ENCODE measurements at places on chromosomes 7 and 10.

- no peak for DNase-seq
Observed at GRCh38 chr7:123656544-123657303, 1.1 kb downstream of the LMOD2 start.

DNA sequence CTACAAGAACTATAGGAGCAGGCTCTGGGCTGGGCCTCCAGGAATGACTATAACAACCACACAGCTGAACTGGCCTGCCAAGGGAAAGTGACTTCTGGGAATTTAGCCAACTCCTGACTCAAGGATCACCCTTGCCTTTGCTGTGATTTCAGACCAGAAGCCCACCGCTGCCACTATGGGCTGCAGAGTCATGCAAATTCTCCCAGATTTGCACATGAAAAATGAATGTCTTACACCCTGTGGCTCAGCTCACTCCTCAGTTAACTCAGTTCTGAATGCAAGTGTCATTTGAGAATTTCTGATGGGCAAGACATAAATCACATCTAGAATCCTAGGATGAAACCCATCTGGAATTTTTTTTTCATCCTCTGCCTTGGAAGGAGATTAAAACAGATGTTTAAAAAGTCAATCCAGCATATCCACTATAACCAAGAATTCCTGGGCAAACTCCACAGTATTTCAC, 186.5 kb upstream of the BET1 start:
- no peak for DNase-seq

DNA sequence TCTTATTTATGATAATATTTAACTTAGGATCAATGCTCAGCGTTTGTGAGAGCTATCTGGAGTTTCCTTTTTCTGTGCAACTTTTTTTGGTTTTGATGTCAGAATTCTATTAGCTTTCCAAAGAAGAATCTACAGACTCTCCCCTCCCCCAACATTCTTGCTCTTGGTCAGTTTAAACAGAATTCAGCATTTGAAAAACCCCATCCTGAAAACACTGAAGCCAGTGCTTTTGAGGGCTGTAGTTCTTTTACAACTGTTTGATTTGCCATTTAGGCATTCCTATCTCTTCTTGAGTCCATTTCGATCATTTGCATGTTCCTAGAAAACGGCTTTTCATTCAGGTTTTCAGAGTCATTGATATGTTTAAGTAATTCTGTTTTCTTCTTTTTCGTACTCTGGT, 15.6 kb upstream of the CXCL12 start:
- no peak for DNase-seq

DNA sequence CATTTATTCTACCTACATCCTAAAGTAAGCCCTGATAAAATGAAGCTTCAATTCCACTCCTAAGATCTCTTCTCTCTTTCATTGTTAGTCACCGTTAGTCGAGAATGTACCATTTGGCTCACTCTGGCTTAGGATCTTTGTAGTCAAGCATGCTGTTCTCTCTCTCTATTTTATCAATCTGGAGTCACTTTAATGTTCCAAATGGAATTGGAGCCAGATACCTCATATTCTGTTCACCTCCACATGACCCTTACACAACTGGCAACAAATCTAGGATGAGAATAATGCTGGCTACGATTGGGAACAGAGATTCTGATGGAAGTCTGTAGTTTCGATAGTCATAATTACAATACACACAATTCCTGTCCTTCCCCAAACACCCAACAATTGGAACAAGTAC, 213.7 kb downstream of the TWIST1 start:
- DNase-seq, result no peak

- no peak for DNase-seq
Observed at GRCh38 chr7:2048531-2048930, 184.2 kb downstream of the MAD1L1 start.

GRCh38 chr10:30182191-30183054, 123.0 kb upstream of the JCAD start:
- no peak for DNase-seq

- no peak for DNase-seq
Observed at GRCh38 chr10:43238462-43238861, 28.4 kb downstream of the RASGEF1A start.

DNA sequence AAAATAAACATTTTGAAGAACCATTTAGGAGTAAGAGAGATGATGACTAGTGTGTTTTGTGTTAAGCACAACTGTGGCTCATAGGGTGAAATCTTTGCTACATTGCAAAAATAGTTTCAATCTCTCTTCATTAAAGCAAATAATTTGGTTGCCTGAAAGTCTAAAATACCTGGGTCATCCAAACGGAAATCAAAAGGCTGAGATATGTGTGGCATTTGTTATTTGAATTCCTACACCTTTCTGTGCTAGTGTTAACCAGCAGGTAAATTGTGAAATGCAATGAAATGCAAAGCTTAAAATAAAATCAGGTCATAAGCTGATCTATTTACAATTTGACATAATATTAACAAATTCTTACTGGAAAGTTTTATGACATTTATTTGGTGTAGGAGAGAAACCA, 40.9 kb upstream of the SEMA3E start:
- no peak for DNase-seq

- DNase-seq, result no peak
Observed at GRCh38 chr7:132872034-132872433, 209.9 kb downstream of the CHCHD3 start.

- DNase-seq, result no peak
Observed at GRCh38 chr10:58826694-58827093, 314.0 kb downstream of the BICC1 start.

- DNase-seq, result no peak
Observed at GRCh38 chr7:8141070-8141469, 120.9 kb downstream of the ICA1 start.

DNA sequence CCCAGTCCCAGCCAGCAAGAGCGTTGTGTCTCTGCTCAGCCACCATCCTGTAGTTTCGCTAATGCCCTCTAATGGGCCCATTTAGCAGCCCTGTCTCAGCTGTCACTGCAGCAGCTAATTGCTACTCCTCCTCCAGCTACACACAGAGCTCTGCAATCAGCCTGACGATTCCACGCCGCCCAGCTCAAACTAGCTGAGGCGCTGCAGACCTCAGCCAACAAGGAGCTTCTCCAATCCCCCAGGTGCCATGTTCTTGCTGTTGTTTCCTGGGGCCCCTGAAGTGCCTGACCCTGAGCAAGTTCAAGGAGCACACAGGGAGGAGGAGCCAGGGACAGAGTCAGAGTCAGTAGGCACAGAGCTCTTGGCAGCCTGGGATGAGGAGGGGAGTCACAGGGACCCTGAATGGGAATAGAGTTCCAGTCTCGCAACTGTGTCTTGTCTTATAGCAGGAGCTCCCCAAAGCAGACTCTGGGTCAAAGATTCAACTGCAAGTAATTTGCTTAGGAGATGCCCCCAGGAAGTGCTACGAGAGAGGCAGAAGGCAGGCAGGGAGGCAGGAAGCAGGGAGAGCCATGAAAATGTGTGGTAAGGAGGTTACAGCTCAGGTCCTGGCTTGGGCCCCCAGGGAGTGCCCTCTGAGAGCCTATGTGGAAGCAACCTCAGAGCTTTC, 135.8 kb upstream of the UNC5B start:
- no peak for DNase-seq

DNA sequence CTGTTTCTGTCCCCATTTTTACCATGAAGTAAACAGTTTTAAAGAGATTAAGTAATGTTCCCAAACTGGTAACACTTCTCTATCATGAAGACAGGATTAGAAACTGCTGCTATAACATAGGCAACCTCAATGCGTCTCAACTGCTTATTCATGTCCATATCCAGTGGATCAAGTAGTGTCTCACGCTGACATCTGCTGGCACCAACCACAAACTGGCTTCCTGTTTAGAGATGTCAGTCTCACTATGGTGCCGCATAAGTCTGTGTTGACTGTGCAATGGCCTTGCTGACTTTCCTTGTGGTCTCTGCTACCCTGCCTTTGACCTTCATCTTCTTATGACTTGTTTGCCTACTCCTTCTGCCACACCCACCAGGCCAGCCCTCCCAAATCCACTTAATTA, 369.6 kb upstream of the DPP6 start:
- DNase-seq, result no peak

DNA sequence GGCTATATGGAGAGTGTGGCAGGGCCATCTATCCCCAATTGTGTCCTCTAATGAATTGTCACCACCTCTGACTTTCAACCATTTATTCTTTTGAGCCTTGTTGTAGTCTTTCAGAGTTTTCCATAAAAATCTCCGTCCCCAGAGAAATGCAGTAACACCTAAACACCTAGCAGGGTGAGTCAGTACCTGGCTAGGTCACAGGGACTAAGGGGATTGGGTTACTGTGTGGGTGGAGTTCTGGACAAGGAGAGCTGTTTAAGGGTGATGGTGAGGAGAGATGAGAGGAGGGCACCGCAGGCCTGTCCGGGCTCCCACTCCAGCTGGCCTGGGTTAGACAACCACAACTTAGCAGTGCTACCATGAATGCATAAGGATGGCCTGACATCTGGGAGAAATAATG, 186.2 kb upstream of the LYZL1 start:
- no peak for DNase-seq

DNA sequence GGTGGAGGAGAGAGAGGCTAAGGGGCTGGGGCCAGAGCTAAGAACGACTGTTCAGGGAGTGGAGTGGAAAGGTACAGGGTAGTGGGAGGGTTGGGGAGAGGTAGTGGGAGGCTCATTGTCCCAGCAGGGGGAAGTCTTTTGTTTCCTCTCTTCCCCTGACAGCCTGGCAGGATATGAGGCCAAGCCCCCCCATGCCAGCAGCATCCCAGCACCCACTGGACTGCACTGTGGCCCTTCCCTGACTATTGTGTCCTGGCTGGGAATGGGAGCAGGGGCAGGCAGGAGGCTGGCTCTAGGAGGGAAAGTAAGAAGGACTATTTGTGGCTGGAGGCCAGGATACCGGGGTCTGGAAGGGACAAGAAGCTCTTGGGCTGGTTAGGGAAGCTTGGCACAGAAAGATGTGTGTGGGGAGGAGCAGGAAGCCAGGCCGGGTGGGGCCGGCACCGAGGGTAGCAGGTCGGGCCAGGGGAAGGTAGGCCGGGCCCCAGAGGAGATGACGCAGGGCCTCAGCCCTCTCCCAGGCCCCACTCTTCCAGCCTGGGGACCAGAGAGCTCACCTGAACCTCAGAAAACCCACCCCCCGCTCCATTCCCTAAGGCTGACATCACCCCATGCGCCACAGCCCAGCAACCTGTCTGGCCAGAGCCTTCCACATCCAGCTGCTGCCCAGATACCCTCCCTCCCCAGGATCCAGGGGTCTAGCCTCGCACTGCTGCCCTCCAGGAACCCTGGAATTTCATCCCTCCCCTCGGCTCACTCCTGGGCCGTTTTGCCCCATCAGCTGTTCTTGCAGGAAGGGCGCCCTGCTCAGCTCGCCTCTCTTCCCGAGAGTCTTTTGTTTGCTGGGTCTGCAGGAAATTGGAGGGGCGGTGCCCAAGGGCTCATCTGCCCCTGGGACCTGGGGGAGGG, 8.8 kb upstream of the EPHB4 start:
- DNase-seq, result no peak

DNA sequence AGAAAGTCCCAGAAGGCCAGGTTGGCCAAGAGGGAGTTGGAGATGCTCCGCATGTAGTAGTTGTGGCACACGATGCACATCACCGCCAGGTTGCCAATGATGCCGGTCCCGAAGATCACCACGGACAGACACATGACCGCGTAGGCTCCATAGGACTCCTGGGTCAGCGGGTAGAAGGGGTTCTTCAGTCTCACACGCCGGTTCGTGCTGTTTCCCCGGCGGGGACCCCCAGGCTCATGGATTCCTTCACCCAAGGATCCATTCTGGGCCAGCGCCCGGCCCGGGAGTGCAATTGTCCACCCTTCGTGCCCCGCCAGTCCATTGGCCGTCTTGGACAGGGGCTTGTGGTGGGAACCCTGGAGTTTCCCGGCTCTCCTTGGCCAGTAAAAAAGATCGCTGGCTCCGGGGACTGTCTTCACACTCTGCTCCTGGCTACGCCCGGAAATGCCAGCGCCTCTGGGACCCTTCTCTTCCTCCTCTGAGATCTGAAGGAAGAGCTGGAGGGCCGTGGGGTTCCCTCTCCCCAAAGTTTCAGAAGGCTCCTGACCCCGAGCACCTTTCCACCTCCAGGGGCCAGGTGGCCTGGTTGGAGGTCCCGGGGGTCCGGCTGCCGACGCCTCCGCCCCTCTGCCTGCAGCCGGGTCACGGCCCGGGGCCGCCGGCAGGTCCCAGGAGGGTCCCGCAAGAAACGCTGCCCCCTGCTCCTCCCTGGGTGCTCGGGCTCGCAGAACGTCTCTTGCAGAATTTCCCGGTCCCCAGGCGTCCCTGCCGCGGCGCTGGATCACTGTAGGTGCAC, 1.3 kb downstream of the GPR37 start:
- DNase-seq, result no peak

DNA sequence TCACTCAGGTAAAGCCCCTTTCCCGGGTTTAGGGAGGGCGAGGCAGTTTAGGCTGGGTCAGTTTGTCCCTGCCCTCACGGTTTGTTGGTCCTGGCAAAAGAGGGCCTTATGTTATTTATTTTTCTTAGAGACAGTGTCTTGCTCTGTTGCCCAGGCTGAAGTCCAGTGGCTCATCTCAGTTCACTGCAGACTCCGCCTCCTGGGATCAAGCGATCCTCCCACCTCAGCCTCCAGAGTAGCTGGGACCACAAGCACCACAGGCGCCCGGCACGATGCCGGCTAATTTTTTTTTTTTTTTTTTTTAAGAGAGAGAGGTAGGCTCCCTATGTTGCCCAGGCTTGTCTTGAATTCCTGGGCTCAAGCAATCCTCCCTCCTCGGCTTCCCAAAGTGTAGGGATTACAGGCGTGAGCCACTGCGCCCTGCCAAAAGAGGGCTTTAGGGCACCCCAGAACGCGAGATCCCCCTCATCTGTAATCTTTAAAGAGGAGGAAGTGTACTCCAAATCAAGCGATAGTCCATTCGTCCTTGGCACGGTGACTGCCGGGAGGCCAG, 626 bp upstream of the BMS1 start:
- DNase-seq, result no peak

Data from CD4-positive, alpha-beta T cell treated with Interleukin-6 for 4 hours (primary cell).